Body of pancreas (tissue), 4 donors: ENCODE measurements at places on chromosomes 12 and 14.

DNA sequence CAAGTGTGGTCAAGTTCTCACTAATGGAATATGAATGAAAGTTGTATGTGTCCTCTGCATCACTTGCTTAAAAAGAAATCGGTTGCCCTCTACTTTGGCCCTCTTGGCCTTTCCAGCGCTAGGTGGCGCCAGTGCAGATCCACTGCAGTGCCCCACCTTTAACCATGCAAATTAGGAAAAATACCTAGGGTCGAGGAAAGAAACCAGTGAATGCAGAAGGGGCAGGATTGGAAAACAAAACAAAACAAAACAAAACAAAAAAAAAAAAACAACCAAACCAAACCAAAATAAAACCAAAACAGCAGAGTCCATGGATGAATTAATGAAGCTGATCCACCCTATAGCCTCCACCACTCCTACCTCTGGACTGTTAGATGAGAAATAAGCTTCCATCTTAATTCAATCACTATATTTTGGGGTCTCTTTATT lies 12.9 kb upstream of the NEMF start:
- peak; percentile 74 for DNase-seq

- DNase-seq, result no peak
Measured at GRCh38 chr14:67965696-67966095, 146.1 kb downstream of the RAD51B start.

GRCh38 chr12:109998241-109998903 lies 858 bp upstream of the ANKRD13A start:
- no peak for DNase-seq

DNA sequence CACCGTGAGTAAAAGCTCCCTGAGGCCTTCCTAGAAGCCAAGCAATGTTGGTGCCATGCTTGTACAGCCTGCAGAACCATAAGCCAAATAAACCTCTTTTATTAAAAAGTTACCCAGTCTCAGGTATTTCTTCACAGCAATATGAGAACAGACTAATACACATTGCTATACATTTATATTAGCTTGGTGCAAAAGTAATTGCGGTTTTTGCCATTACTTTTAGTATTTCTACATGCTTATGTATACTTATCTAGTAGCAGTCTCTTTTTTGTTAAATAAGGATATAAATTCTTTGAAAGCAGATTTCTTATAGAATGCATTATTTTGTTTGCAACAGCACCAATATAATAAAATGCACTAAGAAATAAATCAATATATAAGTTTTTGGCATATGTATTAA lies 619.6 kb downstream of the FSCB start:
- DNase-seq, result no peak

GRCh38 chr12:31317471-31318395 lies 8.2 kb downstream of the SINHCAF start:
- DNase-seq, result no peak

DNA sequence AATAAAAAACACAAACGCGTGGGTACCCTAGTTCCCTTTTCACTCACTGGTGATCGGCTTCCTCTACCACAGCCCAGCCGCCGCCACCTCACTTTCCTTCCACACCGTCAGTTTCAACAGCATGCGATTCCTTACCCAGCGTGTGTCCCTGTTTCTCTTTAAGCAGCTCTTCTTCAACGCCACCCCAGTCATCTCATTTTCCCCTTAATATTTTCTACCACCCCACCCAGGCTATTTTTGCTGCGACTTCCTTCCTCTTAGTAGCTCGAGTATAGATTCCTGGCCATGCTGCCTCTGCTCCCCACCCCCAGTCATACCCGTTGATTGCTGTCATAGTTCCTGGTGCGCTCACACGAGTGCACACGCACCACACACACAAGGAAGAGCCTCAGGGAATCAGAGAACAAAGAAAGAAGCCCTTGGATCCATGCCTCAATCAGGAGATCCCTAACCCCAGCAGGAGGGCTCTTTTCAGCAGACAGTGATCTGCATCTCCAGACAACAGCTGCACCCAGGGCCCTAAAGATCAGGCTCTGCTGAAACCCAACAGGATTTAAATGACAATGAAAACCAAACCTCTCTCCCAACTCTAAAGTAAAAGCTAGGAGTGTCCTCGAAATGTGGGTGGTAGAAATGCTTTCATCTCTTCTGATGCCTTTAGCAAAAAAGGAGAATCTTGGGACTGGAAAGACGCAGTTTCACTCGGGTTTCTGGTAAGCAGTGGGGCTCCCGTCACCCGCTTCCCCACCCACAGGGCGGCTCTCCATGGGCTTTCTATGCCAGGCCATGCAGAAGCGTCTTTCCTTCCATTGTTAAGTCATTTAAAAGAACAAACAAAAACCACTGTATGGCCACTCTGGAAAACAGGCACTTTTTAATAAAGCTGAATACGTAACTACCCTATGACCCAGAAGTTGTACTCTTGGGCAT lies 23.8 kb downstream of the VPS37B start:
- peak; percentile 61 for DNase-seq

GRCh38 chr14:71891970-71892369 lies 40.3 kb upstream of the RGS6 start:
- DNase-seq, result no peak

DNA sequence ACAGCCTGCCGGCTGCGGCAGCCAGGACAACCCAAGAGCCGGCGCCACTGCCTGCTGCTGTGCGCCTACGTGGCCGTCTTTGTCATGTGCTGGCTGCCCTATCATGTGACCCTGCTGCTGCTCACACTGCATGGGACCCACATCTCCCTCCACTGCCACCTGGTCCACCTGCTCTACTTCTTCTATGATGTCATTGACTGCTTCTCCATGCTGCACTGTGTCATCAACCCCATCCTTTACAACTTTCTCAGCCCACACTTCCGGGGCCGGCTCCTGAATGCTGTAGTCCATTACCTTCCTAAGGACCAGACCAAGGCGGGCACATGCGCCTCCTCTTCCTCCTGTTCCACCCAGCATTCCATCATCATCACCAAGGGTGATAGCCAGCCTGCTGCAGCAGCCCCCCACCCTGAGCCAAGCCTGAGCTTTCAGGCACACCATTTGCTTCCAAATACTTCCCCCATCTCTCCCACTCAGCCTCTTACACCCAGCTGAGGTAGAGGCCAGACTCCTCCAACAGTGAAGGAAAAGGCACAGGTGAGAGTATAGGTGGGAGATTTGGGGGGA lies 10.3 kb downstream of the ZBTB39 start:
- no peak for DNase-seq

GRCh38 chr12:29638528-29638927 lies 141.0 kb upstream of the OVCH1 start:
- no peak for DNase-seq

DNA sequence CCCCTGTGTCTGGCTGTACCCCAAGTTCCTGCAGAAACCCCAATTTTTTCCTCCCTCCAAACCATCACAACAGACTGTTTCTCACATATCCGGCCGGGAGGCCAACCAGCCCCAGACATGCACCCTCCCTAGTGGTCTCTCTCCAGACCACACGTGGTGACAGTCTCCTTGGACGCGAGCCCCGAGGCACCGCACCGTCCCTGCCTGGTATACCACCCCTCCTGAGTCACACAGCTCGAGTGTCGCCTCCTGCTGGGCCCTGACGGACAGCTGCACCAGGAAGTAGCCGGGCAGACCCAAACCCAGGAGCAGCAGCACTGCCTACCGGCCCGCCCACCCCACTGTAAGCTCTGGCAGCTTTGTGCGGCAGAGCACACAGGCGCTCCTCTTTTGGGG lies 97.4 kb downstream of the RFLNA start:
- no peak for DNase-seq
